ENCODE measurements at places on chromosomes 7 and 10.

- no peaks in the 10 kb centered on the region for H3K4me1 ChIP-seq
- no peak overlapping the region for H3K27ac ChIP-seq
- peaks cover 14% of the 10 kb centered on the region for H3K27me3 ChIP-seq
Measured at GRCh38 chr7:44524811-44525388, 16.2 kb downstream of the NPC1L1 start.

- H3K4me3 ChIP-seq = no peak overlapping the region
- no peak for DNase-seq
- no peaks in the 10 kb centered on the region for H3K36me3 ChIP-seq
- no peaks in the 10 kb centered on the region for H3K27me3 ChIP-seq
- no peak overlapping the region for H3K27ac ChIP-seq
- no peaks in the 10 kb centered on the region for H3K4me1 ChIP-seq
Measured at GRCh38 chr7:122914812-122915211, 28.6 kb upstream of the CADPS2 start.

DNA sequence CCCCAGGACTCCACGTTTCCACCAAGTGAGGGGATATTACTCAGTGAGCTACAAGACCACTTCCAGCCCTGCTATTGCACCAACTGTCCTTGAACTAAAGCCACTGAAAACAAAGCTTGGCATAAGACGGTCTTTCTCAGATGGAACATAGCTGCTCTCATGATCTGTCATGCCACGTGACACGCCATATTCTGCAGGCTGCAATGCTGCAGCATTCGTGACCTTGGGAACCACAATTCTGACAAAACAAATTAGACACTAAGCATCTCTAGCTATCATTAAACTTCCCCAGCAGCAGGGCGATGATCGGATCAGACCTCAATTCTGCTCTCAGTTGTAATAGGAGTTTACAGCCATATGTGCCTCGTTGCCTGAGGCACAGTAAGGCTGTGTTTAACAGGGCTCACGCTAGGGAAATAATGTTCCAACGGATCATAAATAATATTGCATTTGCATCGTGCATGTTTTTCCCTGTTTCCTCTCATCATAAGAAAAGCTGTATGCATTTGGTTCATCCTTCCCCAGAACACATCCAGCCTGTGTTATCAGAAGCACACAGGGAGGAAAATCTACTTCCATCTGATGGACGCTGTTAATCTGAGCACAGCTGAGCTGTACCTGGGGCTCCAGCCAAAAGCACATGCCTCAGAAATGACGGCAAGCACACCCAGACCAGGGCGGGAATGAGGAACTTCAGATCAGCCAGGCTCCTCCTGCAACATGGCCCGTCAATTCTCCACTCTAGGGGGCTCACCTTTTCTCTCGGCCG is 38.6 kb upstream of the CNPY1 start:
- H3K27me3 ChIP-seq = peaks cover 58% of the 10 kb centered on the region
- DNase-seq = no peak
- H3K36me3 ChIP-seq = no peaks in the 10 kb centered on the region
- peaks cover 3% of the 10 kb centered on the region for H3K4me1 ChIP-seq

DNA sequence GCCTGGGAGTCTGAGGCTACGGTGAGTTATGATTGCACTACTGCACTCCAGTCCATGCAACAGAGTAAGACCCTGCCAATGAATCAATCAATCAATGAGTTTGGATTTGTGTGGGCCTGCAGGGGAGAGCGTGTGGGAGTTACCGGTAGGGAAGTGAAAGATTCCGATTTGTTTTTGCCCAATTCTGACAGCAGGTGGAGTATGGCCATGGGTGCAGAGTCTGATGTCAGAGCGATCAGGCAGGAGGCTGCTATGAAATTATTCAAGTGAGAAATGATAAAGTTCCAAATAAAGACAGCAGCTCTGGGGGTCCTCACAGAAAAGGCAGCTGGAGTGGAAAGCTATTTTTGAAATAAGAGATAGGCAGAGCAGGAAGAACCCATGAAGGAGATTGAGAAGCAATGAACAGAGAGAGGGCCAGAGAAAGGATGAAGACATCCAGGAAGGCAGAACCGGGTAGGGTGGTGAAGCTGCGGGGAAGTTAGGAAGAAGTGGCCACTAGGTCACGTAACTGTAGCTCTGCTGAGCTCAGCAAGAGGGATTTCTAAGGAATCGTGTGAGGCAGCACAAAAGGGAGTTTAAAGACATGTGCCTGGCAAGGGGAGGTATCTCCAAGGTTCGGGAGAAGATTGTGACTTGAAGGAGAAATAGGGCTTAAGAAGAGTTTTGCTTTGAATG is 93.7 kb upstream of the NMT2 start:
- no peaks in the 10 kb centered on the region for H3K27me3 ChIP-seq
- no peaks in the 10 kb centered on the region for H3K4me1 ChIP-seq
- no peak for DNase-seq
- H3K36me3 ChIP-seq = no peaks in the 10 kb centered on the region

DNA sequence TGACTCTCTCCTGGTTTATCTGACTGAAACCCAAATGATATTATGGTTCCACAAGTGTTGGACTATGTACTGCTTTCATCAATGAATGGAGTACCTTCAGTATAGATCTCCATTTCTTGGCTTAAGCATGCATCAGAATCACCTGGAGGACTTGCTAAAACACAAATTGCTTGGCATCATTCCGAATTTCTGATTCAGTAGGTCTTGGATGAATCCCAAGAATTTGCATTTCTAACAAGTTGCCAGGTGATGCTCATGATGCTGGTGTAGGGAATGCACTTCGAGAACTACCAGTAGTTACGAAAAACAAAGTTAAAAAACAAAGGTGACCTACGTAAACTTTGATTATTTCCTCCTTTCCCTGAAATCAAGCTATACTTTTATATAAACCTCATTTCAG is 119.0 kb upstream of the FEZF1 start:
- H3K27ac ChIP-seq = no peak overlapping the region
- H3K36me3 ChIP-seq = no peaks in the 10 kb centered on the region
- no peak for DNase-seq
- H3K4me3 ChIP-seq = no peak overlapping the region
- no peaks in the 10 kb centered on the region for H3K27me3 ChIP-seq

DNA sequence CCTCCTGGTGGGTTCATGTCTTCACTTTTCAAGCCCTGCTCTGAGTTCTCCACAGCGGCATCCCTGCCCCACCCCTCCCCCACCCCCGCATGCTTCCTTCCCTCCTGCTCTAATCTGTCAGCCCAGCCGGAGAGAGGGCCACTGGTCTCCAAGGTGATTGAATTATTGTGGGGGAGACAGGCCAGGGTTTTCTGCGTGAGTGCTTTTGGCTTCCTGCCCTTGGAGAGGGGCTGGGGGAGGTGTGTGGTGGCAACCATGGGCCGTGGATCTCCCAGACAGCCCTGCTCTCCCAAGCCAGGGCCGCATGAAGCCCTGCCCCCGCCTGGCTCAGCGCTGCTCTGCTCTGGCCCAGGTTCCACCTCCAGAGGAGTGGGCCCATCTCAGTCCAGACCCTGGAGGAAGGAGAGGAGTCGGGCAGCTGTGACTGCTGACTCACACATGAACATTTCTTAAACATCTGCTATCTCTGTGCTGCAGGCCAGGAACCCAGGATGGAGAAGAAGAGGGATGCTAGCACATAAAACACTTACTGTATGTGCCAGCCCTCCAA is 109.9 kb downstream of the ZMIZ1 start:
- no peak overlapping the region for H3K27ac ChIP-seq
- DNase-seq = no peak
- peaks cover 36% of the 10 kb centered on the region for H3K4me1 ChIP-seq
- H3K4me3 ChIP-seq = no peak overlapping the region
- H3K36me3 ChIP-seq = no peaks in the 10 kb centered on the region

DNA sequence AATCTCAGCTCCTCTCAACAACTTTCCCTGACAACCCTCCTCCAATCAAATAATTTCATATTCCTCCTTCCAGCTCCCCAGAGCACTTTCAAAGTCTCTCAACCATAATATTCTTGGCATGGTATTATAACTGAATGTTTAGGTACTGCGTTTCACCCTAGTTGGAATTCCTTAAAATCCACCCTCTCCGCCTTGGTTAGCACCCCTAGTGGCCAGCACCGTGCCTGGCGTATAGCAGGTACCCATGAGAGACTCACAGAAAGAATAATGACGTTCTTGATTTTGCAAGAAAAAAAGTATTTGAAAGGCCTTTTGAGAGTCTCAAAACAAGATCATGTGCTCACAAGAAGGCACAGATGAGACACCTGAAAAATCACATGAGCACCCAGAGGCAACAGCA is 50.9 kb downstream of the GLI3 start:
- no peaks in the 10 kb centered on the region for H3K4me1 ChIP-seq
- H3K4me3 ChIP-seq = no peak overlapping the region
- H3K27ac ChIP-seq = no peak overlapping the region
- no peak for DNase-seq

GRCh38 chr7:28155019-28155660 is 25.5 kb downstream of the JAZF1 start:
- H3K27me3 ChIP-seq = no peaks in the 10 kb centered on the region
- H3K4me1 ChIP-seq = peaks cover 89% of the 10 kb centered on the region
- H3K36me3 ChIP-seq = peaks cover 19% of the 10 kb centered on the region
- H3K4me3 ChIP-seq = peak overlapping the region; percentile 58
- peak; percentile 51 for DNase-seq

DNA sequence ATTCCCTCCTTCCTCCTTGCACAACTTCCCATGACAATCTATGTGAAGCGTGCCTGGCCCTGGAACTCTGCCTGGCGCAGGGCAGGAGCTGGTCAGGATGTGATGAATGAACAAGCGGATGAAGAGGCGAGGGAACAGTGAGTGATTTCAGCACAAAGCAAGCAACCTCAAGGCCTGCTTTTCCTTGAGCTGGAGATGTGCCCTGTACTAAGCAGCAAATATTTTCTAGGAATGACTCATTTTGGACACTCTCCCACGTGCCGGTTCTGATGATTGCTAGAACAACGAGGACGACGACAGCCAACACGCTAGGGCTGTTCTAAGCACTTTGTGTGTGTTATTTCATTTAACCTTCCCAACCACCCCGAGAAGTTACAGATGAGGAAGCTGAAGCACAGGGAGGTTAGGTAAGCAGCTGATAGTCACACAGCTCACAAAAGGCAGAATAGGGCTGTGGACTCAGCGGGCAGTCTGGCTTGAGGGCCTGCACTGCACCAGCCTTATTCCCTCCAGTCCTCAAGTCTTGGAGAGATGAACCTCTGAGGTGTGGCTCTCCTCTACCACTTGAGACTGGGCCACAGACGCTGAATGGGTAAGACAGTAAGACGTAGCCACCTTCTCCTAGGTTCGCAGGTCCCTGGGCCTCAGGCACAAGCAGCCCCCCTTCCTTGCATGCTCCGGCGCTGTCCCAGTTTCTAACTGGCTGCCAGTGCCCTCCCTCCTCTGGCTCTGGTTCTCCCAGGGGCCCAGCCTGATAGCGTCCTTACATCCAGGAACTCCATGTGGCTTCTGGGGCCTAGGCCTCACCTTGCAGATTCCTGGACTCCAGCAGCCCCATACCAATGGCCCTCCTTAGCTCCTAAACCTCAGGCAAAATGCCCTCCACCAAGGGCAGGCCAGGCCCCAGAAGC is 59.0 kb downstream of the YKT6 start:
- H3K27me3 ChIP-seq = no peaks in the 10 kb centered on the region
- peak overlapping the region; percentile 88 for H3K27ac ChIP-seq
- DNase-seq = no peak
- H3K4me1 ChIP-seq = peaks cover 48% of the 10 kb centered on the region
- no peaks in the 10 kb centered on the region for H3K36me3 ChIP-seq

DNA sequence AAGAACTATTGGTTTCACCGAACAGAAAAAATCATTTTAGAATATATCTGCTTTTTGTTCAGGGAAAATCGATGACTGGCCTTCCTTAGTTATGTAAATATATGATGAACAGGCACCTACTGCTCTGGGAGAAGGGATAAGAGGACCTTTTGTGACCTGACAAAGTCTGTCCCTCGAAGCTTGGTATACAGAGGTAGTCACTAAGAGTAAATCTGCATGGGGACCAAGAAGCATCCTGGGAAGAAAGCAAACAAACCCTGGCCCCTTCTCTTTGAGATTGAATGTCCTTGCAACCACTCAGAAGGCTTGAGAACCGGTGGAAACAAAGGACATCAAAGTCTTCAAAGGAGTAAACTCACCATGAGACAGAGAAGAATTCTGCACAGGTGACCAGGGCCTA is 52.3 kb downstream of the SKIDA1 start:
- H3K4me1 ChIP-seq = no peaks in the 10 kb centered on the region
- H3K27ac ChIP-seq = no peak overlapping the region
- H3K27me3 ChIP-seq = peaks cover 20% of the 10 kb centered on the region

DNA sequence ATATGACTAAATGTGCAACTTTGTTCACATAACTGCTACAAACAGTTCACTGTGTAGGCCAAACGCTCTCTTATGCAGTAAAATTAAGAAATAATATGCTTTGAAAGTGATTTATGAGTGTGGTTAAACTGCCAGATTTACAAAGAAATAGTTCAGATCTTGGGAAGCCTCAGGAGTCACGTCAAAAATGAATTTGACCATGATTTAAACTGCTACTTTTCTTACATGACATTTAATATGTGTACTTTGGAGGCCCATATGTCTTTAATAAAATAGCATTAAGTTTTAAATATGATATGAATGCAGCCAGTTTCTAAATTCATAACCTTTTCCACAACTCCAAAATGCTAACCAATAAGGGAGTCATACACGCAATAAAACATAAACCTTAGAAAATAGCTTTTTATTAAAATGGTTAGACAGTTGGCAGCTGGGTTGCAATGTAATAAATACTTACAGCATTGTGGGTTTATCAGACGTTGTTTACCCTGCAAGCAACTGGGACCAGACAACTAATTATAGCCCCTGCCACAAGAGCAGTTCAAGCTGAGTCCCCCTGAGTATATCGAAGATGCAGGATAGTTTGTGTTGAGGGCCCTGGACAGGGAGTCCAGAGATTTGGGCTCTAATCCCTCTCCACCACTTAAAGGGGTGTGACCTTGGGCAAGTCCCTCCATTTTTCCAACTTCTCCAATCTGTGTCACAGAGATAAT is 640.4 kb downstream of the LRMDA start:
- no peaks in the 10 kb centered on the region for H3K4me1 ChIP-seq
- H3K36me3 ChIP-seq = no peaks in the 10 kb centered on the region
- H3K4me3 ChIP-seq = no peak overlapping the region
- H3K27ac ChIP-seq = no peak overlapping the region
- H3K27me3 ChIP-seq = peaks cover 3% of the 10 kb centered on the region

DNA sequence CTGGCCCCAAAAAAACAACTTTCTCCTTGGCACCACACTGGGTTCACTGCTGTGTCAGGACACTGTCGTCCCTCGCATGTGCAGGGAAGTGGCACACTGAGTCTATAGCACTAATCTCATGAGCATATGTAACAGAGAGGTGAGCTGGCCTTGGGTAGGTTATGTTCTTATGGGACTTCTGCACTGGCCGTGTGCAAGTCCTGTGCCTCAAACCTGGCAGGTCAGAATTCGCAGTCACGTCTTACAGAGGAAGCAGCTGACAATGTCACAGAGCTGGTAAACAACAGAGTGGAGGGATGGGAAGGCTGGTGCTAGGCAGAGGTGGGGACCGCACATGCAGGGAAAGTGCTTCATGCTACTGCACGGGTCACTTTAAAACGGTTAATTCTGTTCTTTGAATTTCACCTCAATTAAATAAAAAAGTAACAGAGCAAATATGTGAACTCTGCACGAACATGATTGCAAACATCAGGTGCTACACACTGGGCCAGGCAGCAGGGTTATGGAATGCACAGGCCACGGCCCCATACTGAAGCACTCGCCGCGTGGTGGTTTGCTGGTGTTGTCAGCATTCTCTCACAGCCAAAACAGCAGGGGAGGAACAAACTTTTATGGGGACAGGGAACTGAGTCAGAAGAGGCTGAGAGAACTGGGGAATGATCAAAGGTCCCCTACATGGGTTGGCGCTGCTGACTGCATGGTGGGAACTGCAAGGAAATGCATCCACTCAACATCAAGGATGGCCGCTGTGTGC is 54.2 kb downstream of the VOPP1 start:
- no peak overlapping the region for H3K4me3 ChIP-seq
- H3K4me1 ChIP-seq = peaks cover 66% of the 10 kb centered on the region
- peak overlapping the region; percentile 89 for H3K27ac ChIP-seq
- H3K27me3 ChIP-seq = no peaks in the 10 kb centered on the region
- DNase-seq = no peak

- H3K27me3 ChIP-seq = no peaks in the 10 kb centered on the region
- H3K4me3 ChIP-seq = peak overlapping the region; percentile 80
- DNase-seq = peak; percentile 77
Measured at GRCh38 chr7:43648473-43649406, 65.8 kb downstream of the STK17A start.
